ENCODE measurements at places on chromosomes 1 and 21. TPM values are rescaled to one million over a fixed set of nuclear protein-coding genes. Genes with fewer than 3 reads are reported as not detected.

GRCh38 chr21:29190923-29191331, 60.5 kb downstream of the MAP3K7CL start:
- peaks cover 9% of the 10 kb centered on the region for H3K27me3 ChIP-seq
- H3K27ac ChIP-seq = no peak overlapping the region
- peaks cover 5% of the 10 kb centered on the region for H3K4me1 ChIP-seq
- H3K36me3 ChIP-seq = no peaks in the 10 kb centered on the region
- H3K4me3 ChIP-seq = no peak overlapping the region
- no peak for DNase-seq

- no peak overlapping the region for H3K27ac ChIP-seq
- H3K36me3 ChIP-seq = peaks cover 30% of the 10 kb centered on the region
- peaks cover 25% of the 10 kb centered on the region for H3K4me1 ChIP-seq
- H3K4me3 ChIP-seq = no peak overlapping the region
Observed at GRCh38 chr1:109658533-109659042, 2.7 kb downstream of the GSTM4 start.

GRCh38 chr1:59703918-59704378, 110.8 kb upstream of the HOOK1 start:
- H3K27me3 ChIP-seq = no peaks in the 10 kb centered on the region
- peaks cover 63% of the 10 kb centered on the region for H3K4me1 ChIP-seq
- no peak overlapping the region for H3K4me3 ChIP-seq
- no peak for DNase-seq
- H3K27ac ChIP-seq = peak overlapping the region; percentile 34

- H3K4me1 ChIP-seq = peaks cover 6% of the 10 kb centered on the region
- DNase-seq = no peak
- H3K36me3 ChIP-seq = no peaks in the 10 kb centered on the region
- no peak overlapping the region for H3K27ac ChIP-seq
- no peaks in the 10 kb centered on the region for H3K27me3 ChIP-seq
Observed at GRCh38 chr1:181115368-181115684, 26.8 kb downstream of the IER5 start.

DNA sequence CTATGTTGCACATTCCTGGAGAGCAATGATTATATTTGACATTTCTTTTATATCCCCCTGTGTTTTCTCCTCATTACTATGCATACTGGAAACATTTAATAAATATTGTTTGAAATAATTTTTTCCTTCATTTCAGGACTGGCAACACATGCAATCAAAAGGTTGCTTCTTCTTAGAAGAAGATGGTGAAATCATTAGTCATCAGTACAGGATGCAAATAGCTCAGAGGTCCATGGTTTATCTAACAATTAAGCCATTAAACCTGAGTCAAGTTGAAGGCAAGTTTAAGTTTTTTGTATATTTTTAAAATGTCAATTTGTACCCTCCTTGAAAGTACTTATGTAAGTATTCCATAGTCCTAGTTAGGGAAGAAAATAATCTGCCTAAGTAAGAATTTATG, 22.5 kb downstream of the EFCAB7 start:
- H3K4me1 ChIP-seq = no peaks in the 10 kb centered on the region
- peaks cover 24% of the 10 kb centered on the region for H3K36me3 ChIP-seq
- no peak for DNase-seq
- no peak overlapping the region for H3K27ac ChIP-seq
- H3K27me3 ChIP-seq = no peaks in the 10 kb centered on the region

DNA sequence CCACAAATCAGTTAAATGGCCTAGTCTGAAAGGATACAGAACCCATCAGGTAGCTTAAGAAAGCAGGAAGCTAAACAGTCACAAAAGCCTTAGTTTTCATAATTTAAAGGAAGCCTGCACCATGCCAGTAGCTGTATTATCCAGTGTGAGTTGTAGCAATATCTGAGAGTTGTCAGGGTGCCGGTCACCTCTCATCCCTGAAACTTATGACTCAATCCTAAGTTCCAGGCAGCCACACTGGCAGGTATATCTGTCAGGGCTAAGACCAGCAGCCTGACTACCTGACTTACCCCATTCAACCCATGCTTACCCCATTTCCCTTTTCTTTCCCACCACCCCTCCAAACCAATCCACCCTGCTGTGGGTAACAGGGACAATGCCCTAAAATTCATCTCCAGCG, 37.8 kb upstream of the LPAR3 start:
- no peak overlapping the region for H3K27ac ChIP-seq
- H3K27me3 ChIP-seq = no peaks in the 10 kb centered on the region
- no peaks in the 10 kb centered on the region for H3K36me3 ChIP-seq
- H3K4me1 ChIP-seq = peaks cover 8% of the 10 kb centered on the region
- no peak overlapping the region for H3K4me3 ChIP-seq

DNA sequence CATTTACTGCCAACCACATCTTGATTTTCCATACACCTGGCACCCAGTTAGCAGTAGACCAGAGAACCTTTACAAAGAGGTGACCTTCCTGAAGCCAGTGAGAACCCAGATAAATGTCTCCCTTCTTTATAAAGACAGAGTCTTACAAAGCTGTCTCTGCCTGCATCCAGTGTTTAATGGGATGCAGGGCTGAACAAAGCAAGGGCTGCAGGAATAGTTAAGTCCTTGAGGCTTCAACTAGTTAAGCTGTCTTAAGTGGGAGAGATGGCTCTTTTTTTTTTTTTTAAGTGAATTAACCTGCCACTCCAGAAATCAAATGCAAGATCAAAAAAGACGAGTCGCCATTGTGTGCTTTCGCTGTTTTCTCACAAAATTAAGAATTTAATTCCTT, 1.5 kb downstream of the AHCYL1 start:
- H3K4me3 ChIP-seq = peak overlapping the region; percentile 64
- no peaks in the 10 kb centered on the region for H3K27me3 ChIP-seq
- peaks cover 49% of the 10 kb centered on the region for H3K4me1 ChIP-seq
- no peak for DNase-seq

- H3K36me3 ChIP-seq = no peaks in the 10 kb centered on the region
- H3K27ac ChIP-seq = no peak overlapping the region
- H3K4me3 ChIP-seq = no peak overlapping the region
- no peak for DNase-seq
- H3K4me1 ChIP-seq = peaks cover 44% of the 10 kb centered on the region
Observed at GRCh38 chr21:15057285-15057684, 7.5 kb downstream of the NRIP1 start.

DNA sequence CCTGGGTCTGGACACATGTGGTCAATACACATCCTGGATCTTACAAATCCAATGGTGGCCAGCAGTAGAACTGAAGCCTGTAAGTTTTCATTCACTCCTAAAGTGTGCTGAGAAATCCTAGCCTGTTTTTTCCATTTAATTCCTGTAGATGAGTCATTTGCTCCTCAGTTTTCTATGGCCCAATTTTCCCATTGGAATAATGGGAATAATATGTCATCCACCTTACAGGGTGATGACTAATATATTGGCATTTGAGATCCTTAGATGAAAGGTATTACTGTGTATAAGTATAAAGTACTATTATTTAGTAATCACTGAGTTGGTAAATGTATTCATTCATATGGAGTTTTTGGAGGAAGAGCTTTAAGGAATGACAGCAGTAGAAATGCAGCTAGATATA, 89.7 kb upstream of the ADAR start:
- H3K4me1 ChIP-seq = no peaks in the 10 kb centered on the region
- H3K36me3 ChIP-seq = no peaks in the 10 kb centered on the region
- H3K27me3 ChIP-seq = no peaks in the 10 kb centered on the region
- H3K27ac ChIP-seq = no peak overlapping the region
- no peak for DNase-seq

- no peak overlapping the region for H3K4me3 ChIP-seq
- peaks cover 10% of the 10 kb centered on the region for H3K4me1 ChIP-seq
- H3K36me3 ChIP-seq = no peaks in the 10 kb centered on the region
Observed at GRCh38 chr1:22166439-22166838, 23.5 kb upstream of the WNT4 start.

DNA sequence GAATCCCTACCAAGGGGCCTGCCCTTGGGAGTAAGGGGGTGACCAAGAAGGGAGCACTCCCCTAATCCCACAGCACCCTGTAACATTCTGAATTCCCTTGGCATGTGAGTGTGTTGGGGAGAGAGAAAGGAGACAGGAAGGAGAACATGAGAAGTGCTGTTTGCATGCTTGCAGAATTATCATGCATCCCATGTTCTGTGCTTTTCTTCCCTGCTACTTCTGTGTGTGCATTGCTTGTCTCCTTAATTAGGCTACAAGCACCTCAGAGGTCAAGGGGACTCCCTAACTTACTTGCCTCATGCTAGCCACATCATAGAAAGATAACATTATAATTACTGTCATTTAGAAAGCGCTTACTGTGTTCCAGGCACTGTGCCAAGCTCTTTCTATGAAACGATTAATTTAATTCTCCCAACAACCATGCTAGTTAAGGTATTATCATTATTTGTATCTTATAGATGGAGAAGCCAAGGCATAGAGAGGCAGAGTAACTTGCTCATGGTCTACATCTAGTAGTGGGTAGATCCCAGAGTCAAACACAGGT, 11.1 kb downstream of the NOS1AP start:
- no peak overlapping the region for H3K27ac ChIP-seq
- peaks cover 19% of the 10 kb centered on the region for H3K4me1 ChIP-seq
- DNase-seq = no peak
- no peaks in the 10 kb centered on the region for H3K36me3 ChIP-seq
- no peak overlapping the region for H3K4me3 ChIP-seq

GRCh38 chr1:29876902-29877301, 640.6 kb downstream of the PTPRU start:
- DNase-seq = no peak
- no peaks in the 10 kb centered on the region for H3K4me1 ChIP-seq
- peaks cover 39% of the 10 kb centered on the region for H3K27me3 ChIP-seq
- H3K36me3 ChIP-seq = no peaks in the 10 kb centered on the region
- no peak overlapping the region for H3K27ac ChIP-seq

GRCh38 chr1:7014640-7014930, 229.3 kb downstream of the CAMTA1 start:
- H3K27me3 ChIP-seq = peaks cover 4% of the 10 kb centered on the region
- H3K36me3 ChIP-seq = no peaks in the 10 kb centered on the region
- no peaks in the 10 kb centered on the region for H3K4me1 ChIP-seq
- H3K27ac ChIP-seq = no peak overlapping the region
- no peak for DNase-seq

DNA sequence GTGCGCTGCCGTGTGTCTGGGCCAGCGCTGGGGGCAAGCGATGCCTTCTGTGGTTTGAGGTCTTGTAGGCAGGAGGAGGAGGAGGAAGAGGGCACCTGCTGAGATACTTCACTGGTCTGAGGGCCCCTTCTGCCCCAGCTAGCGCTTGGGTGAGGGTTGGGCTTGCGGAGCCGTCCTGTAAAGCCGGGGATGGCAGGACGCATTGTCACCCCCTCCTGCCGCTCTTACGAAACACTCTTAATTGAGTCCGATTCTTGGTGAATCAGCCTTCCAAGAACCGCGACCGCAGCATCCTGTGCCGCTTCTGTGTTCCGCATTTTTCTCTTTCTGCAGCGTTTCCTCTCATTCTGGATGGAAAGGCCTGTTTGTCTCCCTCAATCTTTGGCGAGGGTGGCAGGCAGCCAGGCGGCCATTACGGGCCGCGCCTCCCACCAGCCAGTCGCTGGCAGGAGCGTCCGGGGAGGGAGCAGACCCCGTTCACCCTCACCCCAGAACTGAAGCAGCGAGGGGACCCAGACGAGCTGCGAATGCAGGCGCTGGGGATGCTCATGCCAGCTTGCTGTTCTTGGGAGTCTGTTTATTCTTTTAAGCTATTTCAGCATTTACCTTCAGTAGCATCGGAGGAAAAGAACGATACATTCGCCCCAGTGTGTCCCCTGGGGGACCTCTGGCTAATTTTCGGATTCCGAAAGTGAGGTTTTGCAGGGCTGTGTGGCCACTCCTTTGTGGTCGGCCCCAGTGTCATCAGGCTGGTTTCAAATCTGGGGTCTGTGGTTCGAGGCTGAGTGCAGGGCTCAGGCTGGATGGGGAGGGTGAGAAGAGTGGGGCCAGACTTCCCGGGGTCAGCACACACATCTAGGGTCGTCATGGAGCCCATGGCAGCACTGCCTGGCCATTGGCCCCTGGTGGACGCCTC, 62.7 kb downstream of the SKI start:
- peaks cover 93% of the 10 kb centered on the region for H3K4me1 ChIP-seq
- H3K27me3 ChIP-seq = no peaks in the 10 kb centered on the region
- H3K27ac ChIP-seq = peak overlapping the region; percentile 88
- no peaks in the 10 kb centered on the region for H3K36me3 ChIP-seq
- peak overlapping the region; percentile 35 for H3K4me3 ChIP-seq

DNA sequence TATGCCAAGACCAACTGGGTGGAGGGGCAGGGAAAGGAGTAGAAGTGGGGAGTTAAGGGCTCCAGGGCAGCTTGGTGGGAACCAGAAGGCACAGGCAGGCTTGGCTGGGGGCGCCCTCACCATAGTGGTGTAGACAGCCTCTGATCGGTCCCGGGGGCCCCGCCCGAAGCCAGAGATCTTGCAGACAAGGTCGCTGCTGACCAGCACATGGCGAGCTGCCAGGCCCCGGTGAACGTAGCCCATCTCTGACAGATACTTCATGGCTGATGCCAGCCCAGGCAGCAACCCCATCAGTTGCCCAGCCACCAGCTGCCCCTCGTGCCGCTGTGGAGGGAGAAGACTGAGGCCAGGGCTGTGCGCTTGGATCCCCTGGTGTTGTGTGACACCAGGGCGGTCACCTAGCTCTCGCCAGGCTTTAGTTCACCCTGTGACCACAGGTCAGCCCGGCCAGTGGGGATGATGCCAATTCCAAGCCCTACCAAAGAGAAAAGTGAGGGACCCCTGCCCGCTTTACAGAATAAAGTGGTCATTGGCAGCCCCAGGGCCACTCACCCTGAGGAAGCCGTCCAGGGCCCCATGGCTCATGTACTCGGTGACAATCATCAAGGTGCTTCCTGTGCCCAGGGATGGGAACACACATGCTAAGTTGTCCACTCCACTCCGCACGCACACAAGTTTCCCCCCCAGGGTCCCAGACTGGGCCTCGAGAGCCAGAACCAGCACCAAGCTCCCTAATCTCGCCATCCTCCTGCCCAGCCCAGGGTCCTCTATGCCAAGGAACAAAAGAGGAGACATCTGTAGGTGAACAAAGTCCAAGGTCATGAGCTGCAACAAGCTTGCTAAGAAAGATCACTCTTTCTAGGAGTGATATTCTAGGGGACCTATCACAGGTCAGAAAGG, 28.2 kb downstream of the CDCA8 start:
- no peak for DNase-seq
- H3K36me3 ChIP-seq = no peaks in the 10 kb centered on the region
- H3K27me3 ChIP-seq = peaks cover 52% of the 10 kb centered on the region
- H3K4me1 ChIP-seq = no peaks in the 10 kb centered on the region

GRCh38 chr1:66525086-66525485, 8.9 kb upstream of the SGIP1 start:
- no peaks in the 10 kb centered on the region for H3K4me1 ChIP-seq
- no peak overlapping the region for H3K27ac ChIP-seq
- no peak for DNase-seq
- H3K36me3 ChIP-seq = no peaks in the 10 kb centered on the region
- no peaks in the 10 kb centered on the region for H3K27me3 ChIP-seq

GRCh38 chr1:212002536-212002935, 32.8 kb downstream of the INTS7 start:
- no peak overlapping the region for H3K4me3 ChIP-seq
- H3K27me3 ChIP-seq = no peaks in the 10 kb centered on the region
- no peak overlapping the region for H3K27ac ChIP-seq
- peaks cover 36% of the 10 kb centered on the region for H3K36me3 ChIP-seq
- H3K4me1 ChIP-seq = no peaks in the 10 kb centered on the region

The KCNN3 gene
- total RNA-seq = 10.7 TPM

The MYOG gene
- total RNA-seq = not detected

The TCEANC2 gene
- 2.2 TPM for total RNA-seq

The ZBTB18 gene
- total RNA-seq = 18.7 TPM

The CYP4Z1 gene
- total RNA-seq = 8.9 TPM

The CA6 gene
- not detected for total RNA-seq

The EDARADD gene
- not detected for total RNA-seq

The ELF3 gene
- 1,083 TPM for total RNA-seq
